ENCODE measurements at places on chromosomes 11 and 22.

DNA sequence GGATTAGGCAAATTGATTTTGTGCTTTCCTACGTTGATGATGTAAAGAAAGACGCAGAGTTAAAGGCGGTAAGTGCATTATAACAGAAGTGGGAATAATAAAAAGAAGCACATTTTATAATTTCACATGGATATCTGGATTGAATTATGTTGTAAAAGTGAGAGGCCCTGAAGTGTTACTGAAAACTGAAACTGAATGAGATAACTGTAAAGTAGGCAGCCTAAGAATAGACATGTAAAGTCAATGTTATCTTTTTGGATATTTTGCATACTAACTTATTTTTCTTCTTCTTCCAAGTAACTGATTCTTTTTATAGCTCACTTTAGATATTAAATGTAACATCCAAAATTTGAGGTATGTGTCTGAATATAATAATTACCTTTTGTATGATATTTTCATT lies 28.3 kb downstream of the ANO5 start:
- DNase-seq: no peak

DNA sequence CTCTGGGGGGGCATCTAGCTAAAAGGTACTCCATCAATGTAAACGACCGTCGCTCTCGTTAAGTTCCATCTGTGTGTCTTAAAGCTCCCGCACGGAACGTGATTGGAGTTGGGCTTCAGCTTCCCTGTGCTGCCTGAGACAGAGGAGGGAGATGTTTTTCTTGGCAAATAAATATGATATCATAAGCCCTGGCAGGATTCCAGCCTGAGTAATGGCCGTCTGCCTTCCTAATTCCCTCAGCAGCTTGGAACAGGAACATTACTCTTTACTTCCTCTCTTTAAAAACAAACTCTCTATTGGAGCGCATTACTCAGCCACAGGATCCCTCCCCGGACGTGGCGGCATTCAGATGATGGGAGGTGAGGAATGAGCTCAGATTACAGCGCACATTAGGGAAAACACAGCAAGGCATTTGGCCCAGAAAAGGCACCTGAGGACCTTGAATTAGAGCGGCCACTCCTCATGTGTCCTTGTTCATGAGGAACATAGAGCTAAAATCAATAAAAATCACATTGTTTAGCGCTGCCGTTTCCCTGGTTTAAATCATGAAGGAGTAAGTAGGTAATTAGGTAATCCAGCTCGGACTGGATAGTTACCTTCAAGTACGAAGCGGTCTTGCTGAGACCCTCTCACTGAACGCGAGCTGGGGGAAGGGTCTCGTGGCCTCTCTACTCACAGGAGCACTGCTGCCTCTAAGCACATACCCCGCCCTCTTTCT lies 230.4 kb downstream of the ST3GAL4 start:
- no peak for DNase-seq

DNA sequence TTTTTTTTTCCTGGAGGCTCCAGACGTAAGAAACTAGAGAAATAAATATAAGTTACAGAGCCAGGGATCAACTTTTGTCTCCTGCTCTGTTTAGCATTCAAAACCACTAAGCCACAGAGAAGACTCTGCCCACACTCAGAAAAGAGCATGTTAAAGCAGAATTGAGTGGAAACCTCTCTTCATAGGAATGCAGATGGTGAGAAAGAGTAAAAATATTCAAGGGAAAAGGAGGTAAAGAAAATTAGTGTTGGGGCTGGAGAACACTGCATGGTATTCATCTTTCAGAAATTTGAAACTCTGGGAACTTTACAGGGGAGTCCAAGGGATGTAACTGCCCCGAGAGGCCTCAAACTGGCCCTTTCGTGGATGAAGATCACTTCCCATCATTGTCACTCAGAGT lies 65.1 kb downstream of the CLMP start:
- no peak for DNase-seq

GRCh38 chr22:36700711-36701670 lies 2.6 kb downstream of the CACNG2 start:
- no peak for DNase-seq

GRCh38 chr22:36816636-36817524 lies at the start of gene PVALB:
Gene PVALB, minus strand, starts transcription at chr22:36817035. Its CDS starts 30 bp downstream, at chr22:36817005.
- DNase-seq: no peak

DNA sequence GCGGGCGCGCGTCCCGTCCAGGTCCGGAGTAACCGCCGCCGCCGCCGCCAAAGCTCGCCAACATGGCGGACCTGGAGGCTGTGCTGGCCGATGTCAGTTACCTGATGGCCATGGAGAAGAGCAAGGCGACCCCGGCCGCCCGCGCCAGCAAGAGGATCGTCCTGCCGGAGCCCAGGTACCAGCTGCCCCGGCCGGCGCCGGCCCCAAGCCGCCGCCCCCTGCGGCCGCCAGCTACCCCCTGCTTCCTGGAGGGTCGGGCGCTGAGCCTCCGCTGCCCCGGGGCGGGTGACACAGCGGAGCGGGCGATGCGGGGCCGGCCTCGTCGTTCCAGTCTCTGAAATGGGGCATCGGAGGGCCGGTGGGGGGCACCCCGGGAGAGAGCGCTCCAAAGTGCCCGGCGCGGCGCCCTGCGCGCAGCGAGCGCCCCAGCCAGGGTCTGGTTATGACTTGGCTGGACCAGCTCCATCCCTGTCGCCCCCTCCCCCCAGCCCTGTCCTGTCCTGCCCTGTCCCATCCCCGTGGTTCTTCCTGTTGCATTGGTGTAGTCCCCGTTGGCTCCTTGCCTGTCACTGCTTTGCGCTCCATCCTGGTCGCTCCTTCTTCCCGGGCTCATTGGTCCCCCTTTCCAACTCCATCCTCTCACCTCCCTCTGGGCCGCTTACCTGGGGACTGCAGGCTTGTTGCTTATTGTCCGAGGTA lies 653 bp downstream of the GRK3 start:
- no peak for DNase-seq

GRCh38 chr11:71565263-71565662 lies at the start of gene KRTAP5-10:
Gene KRTAP5-10, plus strand, starts transcription at chr11:71565563. Its CDS starts 25 bp downstream, at chr11:71565588.
- DNase-seq: no peak

DNA sequence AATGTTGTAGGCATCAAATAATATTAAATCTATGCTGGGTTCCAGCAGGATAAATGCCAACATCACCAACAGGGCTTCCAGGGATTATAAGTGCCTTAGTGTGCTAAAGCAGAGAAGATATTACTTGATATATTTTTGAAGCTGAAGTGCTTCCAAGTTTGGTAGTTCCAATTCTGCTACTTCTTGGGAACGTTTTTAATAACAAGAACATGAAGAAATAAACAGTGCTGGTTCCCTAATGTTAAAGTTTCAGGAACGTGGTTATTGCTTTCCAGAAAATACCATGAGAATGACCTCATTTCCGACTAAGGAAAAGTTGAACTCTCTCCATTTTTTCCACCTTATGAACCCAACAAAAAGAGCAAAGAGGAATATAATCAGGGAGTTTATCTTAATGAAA lies 4.6 kb upstream of the RNF185 start:
- DNase-seq: no peak

- DNase-seq: no peak
These were observed 42.7 kb downstream of the GDPD5 start for GRCh38 chr11:75482931-75483469.

- DNase-seq: no peak
These were observed 16.9 kb upstream of the SLC3A2 start for GRCh38 chr11:62863687-62864335.

DNA sequence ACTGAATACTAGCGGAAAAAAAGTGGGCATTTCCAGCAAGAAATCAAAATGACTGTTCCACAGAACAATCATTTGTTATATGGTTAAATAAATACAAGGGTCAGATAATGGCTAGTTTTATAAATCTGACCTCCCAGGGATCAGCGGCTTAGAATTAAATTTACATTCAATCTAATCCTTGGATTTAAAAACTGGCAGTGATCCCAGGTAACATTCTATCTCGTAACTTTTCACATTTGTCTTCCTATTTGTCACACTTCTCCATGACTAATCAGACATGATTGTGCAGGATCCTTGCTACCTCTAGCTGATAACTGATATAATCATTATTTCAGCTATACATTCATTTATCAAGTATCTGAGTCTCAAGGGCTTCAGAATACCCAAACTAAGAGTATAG lies 2.9 kb upstream of the MMP3 start:
- DNase-seq: no peak

- DNase-seq: no peak
These were observed 6.0 kb upstream of the STT3A start for GRCh38 chr11:125586623-125587022.

- DNase-seq: no peak
These were observed 8.1 kb downstream of the KRTAP5-5 start for GRCh38 chr11:1637628-1638027.

GRCh38 chr11:36347384-36347906 lies 51.4 kb downstream of the PRR5L start:
- DNase-seq: no peak

DNA sequence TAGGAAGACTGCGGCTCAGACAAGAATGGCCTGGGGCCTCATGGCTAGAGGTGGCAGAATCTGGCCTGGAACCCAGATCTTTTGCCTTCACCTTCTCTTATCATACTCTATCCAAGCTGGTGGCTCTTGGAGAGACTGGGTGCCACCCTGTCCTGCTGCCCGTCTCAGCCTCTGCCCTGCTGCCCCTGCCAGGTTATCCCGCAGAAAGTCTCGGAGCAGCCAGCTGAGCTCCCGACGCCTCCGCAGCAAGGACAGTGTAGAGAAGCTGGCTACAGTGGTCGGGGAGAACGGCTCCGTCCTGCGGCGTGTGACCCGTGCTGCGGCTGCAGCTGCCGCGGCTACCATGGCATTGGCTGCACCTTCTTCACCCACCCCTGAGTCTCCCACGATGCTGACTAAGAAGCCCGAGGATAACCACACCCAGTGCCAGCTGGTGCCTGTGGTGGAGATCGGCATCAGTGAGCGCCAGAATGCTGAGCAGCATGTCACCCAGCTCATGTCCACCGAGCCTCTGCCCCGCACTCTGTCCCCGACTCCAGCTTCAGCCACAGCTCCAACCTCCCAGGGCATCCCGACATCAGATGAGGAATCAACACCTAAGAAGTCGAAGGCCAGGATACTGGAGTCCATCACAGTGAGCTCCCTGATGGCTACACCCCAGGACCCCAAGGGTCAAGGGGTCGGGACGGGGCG lies 5.9 kb downstream of the INCENP start:
- DNase-seq: no peak

- no peak for DNase-seq
These were observed 98.9 kb downstream of the TRIM29 start for GRCh38 chr11:120039039-120039438.

All from globus pallidus (tissue), 1 donor.